ENCODE measurements at places on chromosomes 16 and 17.
A peak's percentile ranks its signal among the peaks of the same experiment; 100 is the strongest.

- DNase-seq, result no peak
Measured at GRCh38 chr17:19306160-19307111, 56.1 kb downstream of the B9D1 start.

- no peak for DNase-seq
Measured at GRCh38 chr16:10965440-10966061, 21.2 kb downstream of the CLEC16A start.

DNA sequence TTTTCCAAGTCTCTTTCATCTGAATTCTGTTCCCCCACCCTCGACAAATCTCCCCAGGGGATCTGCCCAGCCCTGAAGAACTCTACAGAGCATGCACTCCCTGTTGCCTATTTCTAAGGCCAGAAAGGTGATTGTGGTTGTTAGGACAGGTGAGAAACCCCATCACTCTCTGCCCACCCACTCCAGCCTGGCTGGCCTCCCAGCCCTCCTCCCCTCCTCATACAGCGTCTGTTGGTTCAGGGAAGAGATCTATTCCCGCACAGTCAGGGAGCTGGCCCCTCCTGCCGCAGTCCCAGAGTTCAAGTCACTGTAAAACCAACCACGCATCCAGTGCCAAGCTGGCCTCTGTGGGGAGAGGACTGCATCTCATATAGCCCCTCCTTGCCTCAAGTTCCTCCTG is 98.7 kb downstream of the KCNJ12 start:
- no peak for DNase-seq

- no peak for DNase-seq
Measured at GRCh38 chr17:59375857-59376256, 44.4 kb downstream of the YPEL2 start.

GRCh38 chr17:80852476-80853015 is 139.1 kb upstream of the CHMP6 start:
- no peak for DNase-seq

DNA sequence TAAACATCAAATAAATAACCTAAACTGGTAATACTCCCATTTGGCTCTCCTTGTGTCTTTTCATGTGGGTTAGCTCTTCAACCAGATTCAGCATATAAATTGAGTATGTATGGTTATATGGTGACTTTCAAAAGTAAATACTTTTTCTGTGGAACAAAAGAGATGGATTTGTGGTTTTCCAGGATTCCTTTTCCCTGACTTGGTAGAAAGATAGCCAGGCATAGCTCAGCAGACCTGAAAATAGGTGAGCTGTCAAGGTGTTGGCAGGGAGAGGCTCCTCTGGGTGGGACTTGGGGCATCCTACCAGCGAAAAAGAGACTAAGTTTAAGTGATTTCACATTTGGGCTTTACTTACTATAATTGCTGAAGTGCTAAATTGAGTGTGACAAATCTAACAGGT is 80.3 kb downstream of the FTO start:
- no peak for DNase-seq

DNA sequence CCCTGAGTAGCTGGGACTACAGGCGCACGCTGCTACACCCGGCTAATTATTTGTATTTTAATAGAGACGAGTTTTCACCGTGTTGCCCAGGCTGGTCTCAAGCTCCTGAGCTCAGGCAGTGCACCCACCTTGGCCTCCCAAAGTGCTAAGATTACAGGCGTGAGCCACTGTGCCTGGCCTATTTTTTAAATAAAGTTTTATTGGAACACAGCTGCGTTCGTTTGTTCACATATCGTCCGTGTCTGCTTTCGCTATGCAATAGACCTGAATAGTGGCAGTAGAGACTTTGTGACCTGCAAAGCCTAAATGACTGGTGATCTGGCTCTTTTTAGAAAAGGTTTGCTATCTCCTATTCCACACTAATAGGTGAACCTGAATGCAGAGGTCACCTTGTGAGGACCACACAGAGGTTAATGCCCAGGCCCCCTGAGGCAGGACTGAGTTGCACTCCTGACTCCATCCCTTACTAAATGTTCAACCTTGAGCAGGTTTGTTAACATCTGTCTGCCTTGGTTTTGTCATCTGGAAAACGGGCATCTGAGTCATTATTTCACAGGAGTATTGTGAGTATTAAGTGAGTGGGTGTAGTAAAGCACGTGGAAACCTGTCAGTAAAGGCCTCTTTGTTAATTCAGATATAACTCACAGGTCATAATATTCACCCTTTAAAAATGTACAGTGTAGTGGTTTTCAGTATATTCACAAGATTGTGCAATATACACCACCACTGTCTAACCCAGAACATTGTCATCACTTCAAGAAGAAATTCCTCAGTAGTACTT is 157.5 kb upstream of the CACNG5 start:
- DNase-seq, result no peak

- DNase-seq, result no peak
Measured at GRCh38 chr17:39694593-39694992, 5.3 kb upstream of the ERBB2 start.

DNA sequence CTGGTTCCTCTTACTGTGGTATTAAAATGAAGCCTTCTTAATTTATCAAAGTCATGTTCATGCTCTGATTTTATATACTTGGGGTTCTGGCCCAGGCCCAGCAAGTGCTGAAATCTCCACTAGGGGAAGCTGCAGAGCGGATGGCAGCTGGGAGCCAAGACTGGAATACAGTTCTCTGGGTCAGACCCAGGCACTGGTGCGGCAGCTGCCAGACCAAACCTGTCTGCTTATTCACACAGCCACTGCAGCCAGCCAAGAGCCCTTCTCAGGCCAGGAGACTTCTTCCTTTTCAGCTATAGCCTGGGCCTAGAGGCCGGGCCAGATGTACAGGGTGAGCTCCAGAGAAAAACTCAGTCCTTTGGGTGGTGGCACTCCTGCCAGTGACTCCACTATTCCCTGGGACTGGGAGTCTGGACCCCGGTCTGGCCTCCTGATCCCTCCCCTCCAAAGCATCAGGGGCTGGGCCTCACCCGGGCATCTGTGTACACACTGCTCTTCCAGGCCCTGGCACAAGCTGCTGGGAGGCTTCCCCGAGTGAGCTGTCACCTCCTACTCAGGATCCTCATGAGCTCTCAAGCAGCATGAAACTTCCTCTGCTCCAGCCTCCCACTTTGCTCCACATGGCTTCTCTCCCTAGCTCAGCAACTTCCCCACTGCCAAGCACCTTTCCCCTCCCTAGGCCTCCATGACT is 24.4 kb downstream of the ATP6V0D1 start:
- DNase-seq, result no peak

GRCh38 chr16:56815721-56816120 is 49.3 kb upstream of the SLC12A3 start:
- no peak for DNase-seq

GRCh38 chr16:63880948-63881347 is 1240.9 kb downstream of the CDH11 start:
- DNase-seq, result no peak

GRCh38 chr16:72561-73548 is at the start of gene RHBDF1:
TSS of gene RHBDF1 (minus strand) at chr16:72631. CDS start at chr16:65015, 7,616 bp downstream.
- peak; percentile 64 for DNase-seq

DNA sequence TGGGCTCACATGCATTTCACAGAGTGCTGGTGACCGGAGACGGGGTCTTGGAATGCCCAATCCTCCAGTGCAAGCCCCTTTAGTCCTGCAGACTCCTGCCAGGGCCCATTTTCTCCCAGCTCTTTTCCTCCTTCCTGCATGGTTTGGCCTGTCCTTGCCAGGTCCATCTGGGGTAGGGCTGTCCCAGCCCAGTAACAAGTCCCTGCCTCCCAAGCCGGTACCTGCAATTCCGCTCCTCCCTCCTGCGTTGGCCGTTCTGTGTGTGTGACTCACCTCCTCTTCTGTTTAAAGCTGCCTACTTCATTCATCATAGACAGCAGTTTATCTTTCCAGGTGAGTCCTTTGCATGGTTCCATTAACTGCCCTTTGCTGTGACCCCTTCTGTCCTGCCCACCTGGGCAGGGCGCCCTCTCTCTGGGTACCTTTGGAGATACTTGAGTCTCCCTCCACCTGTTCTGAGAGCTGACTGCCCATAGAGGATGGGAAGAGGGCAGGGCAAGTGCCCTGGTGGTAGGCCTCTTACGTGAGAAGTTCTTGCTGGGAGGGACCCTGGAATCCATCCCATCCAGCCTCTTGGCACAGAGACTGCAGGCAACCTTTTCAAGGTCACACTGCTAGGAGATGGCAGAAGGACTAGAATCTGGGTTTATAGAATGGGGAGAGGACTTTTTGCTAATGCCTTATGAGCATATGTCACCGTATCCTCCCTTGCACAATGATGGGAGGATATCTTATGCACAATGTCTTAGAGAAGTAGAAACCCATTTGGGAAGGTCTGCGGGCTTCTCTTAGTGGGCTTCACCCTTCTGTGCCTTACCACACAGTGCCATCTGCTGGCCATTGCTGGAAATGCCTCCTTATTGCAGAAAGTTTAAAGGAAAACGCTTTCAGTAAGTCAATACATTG is 29.7 kb upstream of the LGALS9 start:
- DNase-seq, result peak; percentile 83
